ENCODE measurements at places on chromosomes 2 and 18. TPM values are rescaled to one million over a fixed set of nuclear protein-coding genes. Genes with fewer than 3 reads are reported as not detected.

GRCh38 chr2:39390216-39390615 lies 46.9 kb downstream of the MAP4K3 start:
- H3K36me3 ChIP-seq, result peaks cover 17% of the 10 kb centered on the region
- peak overlapping the region; percentile 75 for H3K27ac ChIP-seq

GRCh38 chr2:235958221-235958930 lies 209.8 kb downstream of the GBX2 start:
- H3K27me3 ChIP-seq, result no peaks in the 10 kb centered on the region
- peaks cover 6% of the 10 kb centered on the region for H3K4me1 ChIP-seq
- H3K4me3 ChIP-seq, result no peak overlapping the region
- H3K27ac ChIP-seq, result no peak overlapping the region
- no peak for DNase-seq

C2orf72 gene
- 1.3 TPM for total RNA-seq

DNA sequence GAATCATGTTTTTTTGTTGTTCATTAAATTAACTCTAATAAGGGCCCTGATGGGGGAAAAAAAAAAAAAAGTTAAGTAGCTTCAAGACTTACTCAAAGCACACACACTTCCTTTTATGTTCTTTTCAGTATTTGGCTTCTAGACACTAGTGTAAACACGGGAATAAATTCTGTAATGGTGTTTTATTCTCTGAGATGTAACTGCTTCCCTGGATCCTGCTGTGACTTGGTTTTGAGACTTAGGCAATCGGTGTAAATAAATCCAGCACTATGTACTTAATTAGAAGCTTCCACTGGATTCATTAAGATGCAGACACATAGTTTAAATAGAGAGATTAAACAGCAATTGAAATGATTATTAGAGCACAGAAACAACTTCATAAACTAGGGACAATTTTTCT lies 26.1 kb upstream of the AP1S3 start:
- peaks cover 15% of the 10 kb centered on the region for H3K4me1 ChIP-seq
- no peak overlapping the region for H3K4me3 ChIP-seq
- no peak overlapping the region for H3K27ac ChIP-seq

CIB4 gene
- not detected for total RNA-seq

NIF3L1 gene
- 49.1 TPM for total RNA-seq

GRCh38 chr2:104052356-104052755 lies 801.6 kb upstream of the POU3F3 start:
- H3K27me3 ChIP-seq, result peaks cover 2% of the 10 kb centered on the region
- H3K27ac ChIP-seq, result no peak overlapping the region
- DNase-seq, result no peak
- H3K36me3 ChIP-seq, result no peaks in the 10 kb centered on the region

Measured in WTC11 (cell line).